ENCODE measurements at places on chromosomes 2 and 18. TPM values are rescaled to one million over a fixed set of nuclear protein-coding genes. Genes with fewer than 3 reads are reported as not detected.

The GKN1 gene
- not detected for total RNA-seq

- DNase-seq, result no peak
Observed at GRCh38 chr2:20633794-20634506, 16.9 kb downstream of the HS1BP3 start.

The NPAS2 gene
- total RNA-seq, result 72.8 TPM

The GLI2 gene
- 6.2 TPM for total RNA-seq

The IL1R1 gene
- 7.1 TPM for total RNA-seq

DNA sequence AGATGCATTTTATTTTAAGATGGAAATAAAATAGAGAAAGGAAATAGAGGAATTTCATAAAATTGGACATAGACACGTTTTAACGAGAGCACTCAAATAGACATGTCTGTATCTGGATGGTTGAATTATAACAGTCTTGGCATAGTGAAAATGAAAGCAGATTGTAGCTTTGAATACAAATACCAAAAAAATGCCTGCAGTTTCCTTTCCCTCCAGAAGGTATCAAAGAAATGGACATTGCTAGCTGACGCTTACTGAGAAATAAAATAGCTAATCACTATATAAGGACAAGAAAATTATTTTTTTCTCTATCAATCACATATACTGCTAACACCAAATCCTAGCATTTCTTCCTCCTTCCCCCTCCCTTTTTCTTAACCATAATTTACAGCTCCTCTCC, 11.4 kb upstream of the MAPRE2 start:
- no peak for DNase-seq

GRCh38 chr2:118239284-118239683, 151.0 kb downstream of the INSIG2 start:
- DNase-seq, result no peak

DNA sequence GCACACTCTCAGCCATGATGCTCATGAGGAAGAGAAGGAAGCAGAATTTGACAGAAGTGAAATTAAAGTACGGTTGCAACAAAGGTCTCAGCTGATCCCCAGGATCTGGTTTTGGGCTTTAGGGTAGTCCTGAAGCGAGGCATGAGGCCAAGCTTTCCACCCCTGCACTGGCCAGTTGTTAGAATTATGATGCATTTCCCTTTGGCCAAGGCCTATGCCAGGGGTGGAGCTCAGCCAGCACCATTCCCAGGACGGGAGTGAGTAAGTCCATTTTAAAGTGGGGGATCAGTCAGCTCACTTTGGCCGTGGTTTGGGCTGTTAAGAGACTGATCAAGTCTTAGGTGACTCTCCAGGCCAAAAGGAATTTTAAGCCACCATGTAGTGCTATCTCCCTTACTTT, 314.5 kb upstream of the MMADHC start:
- no peak for DNase-seq

DNA sequence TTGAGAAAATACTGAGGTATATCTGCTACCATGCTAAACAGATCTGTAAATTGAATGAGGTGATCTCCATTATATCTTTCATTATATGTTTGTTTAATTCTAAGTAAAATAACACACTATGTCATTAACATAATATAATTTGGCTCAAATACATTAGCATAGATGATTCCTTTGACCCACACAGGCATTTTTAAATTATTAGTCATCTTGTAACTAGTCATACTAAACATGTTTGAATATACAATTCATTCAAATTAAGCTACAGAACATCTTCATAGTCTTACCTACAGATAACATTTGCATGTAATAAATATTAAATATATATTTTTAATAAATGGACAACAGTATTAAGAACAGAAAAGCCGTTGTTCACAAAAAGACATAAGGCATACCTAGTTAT, 52.7 kb upstream of the KYNU start:
- DNase-seq, result no peak

- DNase-seq, result no peak
Observed at GRCh38 chr2:230540332-230540731, 124.3 kb downstream of the SP100 start.

GRCh38 chr2:128311216-128311754, 7.4 kb downstream of the HS6ST1 start:
- DNase-seq, result no peak
